ENCODE measurements at places on chromosomes 5 and 9. TPM values are rescaled to one million over a fixed set of nuclear protein-coding genes. Genes with fewer than 3 reads are reported as not detected.

DNA sequence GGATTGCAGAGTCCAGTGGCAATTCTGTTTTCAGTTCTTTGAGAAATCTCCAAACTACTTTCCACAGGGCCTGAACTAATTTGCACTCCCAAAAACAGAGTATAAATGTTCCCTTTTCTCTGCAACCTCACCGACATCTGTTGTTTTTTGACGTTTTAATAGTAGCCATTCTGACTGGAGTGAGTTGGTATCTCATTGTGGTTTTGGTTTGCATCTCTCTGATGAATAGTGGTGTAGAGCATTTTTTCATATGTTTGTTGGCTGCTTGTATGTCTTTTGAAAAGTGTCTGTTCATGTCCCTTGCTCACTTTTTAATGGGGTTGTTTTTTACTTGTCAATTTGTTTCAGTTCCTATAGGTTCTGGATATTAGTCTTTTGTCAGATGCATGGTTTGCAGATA is 72.6 kb downstream of the PALM2AKAP2 start:
- no peaks in the 10 kb centered on the region for H3K36me3 ChIP-seq
- H3K4me3 ChIP-seq = no peak overlapping the region
- no peak for DNase-seq
- H3K4me1 ChIP-seq = no peaks in the 10 kb centered on the region
- H3K27me3 ChIP-seq = no peaks in the 10 kb centered on the region

DNA sequence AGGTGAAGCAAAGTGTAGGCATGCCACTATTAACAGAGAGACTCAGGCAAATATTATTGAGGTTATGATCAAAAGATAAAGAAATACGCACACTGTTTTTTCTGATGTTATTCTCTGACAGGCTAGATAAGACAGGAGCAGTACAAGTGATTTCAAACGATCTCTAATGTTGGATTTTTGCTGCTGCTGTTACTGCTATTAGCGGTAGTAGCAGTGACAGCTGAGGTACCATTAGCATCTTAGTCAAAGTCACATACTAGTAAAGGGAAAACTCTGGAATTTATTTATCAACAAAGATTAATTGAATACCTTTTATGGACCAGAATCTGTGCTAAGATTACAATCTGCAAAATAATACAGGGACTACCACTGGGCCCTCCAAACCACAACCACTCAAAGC is 362.4 kb upstream of the CDH6 start:
- DNase-seq = no peak
- H3K27me3 ChIP-seq = no peaks in the 10 kb centered on the region
- no peak overlapping the region for H3K4me3 ChIP-seq

DNA sequence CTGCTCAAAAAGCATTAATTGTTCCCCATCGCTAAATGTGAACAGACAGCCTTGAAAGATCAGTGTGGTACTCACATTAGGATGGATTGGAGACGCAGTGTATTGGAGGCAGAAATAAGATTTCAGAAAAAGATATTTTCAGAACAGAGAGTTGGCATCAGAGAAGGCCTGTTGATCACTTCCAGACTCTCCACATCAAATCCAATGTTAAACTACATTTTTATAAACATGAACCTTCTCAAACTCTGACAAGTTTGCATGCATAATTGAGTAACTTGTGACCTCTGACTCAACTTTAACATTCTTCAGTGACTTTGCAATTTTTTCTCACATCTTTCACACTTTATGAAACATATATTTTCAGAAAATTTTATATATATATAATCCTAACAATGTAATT is 919.6 kb upstream of the SEMA6A start:
- H3K4me1 ChIP-seq = no peaks in the 10 kb centered on the region
- no peaks in the 10 kb centered on the region for H3K27me3 ChIP-seq
- DNase-seq = no peak
- no peak overlapping the region for H3K27ac ChIP-seq

- no peaks in the 10 kb centered on the region for H3K27me3 ChIP-seq
- H3K36me3 ChIP-seq = no peaks in the 10 kb centered on the region
- H3K27ac ChIP-seq = no peak overlapping the region
- no peak overlapping the region for H3K4me3 ChIP-seq
- H3K4me1 ChIP-seq = no peaks in the 10 kb centered on the region
Observed at GRCh38 chr9:3769646-3770045, 243.8 kb upstream of the RFX3 start.

DNA sequence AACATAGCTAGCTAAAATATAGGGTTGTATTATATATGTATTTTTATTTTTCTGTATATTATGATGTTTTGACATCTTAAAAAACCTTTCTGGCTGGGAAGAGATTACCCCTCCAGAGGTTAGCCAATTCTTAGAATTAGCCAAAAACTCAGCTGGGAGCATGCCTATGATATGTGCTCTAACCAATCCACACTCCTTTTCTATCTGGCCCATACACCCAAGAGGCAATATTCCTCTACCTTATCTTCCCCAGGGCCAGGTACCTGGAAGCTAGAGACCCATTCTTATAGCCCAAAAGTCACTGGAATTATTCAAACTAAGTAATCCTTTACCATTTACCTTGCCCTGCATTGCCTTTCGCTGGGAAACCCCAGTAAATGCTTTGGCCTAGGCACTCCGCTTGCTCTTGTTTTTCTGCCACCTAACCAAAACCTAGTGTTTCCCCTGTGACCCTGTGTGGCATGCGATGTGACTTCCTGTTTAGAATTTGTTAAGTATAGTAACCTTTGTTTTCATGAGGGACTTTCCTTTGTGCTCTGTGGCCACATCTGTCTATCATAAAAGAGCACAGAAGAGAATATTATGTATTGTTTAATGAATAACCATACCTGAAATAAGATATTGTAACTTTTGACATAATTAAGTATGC is 37.4 kb downstream of the CSNK1G3 start:
- no peaks in the 10 kb centered on the region for H3K27me3 ChIP-seq
- no peaks in the 10 kb centered on the region for H3K4me1 ChIP-seq
- no peak overlapping the region for H3K27ac ChIP-seq
- H3K4me3 ChIP-seq = no peak overlapping the region
- no peak for DNase-seq

DNA sequence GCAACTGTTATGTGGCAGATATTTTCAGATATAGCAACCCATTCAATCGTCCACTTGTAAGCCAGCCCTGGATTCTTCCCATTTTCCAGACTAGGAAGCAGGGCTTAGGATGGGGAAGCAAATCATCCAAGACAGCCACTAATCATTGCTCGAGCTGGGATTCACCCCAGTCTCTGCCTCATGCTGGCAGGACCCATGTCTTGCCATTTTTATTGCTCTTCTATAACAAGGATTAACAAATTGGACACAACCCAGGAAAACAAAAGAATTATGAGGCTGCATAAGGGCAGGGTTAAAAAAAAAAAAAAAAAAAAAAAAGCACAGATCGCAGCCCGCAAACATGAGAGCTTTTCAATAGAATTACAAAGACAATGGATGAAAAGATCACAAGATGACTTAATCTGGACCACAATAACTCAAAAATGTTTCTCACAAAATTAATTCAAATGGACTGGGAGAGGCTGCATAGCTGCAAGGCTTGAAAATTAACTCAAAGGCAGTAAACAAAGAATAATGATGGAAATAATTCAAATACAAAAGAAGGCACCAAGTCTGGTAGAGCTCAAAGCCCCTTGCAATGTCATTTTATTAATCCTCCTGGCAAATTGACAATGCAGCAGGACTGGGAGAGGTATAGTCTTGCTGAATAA is 40.7 kb downstream of the ASTN2 start:
- no peak overlapping the region for H3K27ac ChIP-seq
- no peak for DNase-seq
- no peaks in the 10 kb centered on the region for H3K4me1 ChIP-seq
- H3K27me3 ChIP-seq = no peaks in the 10 kb centered on the region

DNA sequence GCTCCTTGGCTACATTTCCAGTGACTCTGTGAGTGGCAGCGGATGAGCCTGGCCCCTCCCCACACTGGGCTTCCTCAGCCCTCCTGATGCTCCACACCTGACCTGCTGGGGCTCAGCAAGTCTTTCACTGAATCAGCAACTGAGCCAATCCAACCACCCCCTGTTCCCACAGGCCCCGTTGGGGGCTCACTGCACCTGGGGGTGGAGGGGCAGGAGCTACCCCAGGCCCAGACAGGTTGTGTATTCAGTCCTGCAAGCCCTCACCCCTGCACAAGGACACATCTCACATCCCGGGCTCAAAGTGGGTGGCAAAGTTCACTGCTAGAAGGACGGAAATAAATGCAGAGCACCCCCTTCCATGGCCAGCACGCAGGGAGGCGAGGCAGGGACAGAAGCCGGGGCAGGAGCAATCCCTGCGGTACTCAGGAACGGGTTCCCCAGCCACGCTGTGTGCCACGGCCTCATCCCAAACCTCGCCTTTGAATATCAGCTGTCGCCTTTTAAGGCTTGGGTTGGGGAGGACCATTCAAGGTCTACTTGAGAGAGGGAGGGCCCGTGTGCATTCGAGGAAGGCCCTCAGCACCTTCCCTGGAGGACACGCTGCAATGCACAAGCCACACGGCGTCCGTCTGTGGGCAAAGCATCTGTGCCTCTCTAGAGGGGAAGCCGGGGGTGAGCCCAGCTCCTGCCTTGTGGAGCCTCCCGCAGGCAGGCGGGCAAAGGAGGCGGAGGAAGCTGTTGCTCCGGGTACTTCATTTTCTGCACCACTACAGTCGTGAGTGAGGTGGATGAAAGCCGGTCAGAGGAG is 75.0 kb upstream of the SARDH start:
- H3K36me3 ChIP-seq = no peaks in the 10 kb centered on the region
- no peak for DNase-seq

DNA sequence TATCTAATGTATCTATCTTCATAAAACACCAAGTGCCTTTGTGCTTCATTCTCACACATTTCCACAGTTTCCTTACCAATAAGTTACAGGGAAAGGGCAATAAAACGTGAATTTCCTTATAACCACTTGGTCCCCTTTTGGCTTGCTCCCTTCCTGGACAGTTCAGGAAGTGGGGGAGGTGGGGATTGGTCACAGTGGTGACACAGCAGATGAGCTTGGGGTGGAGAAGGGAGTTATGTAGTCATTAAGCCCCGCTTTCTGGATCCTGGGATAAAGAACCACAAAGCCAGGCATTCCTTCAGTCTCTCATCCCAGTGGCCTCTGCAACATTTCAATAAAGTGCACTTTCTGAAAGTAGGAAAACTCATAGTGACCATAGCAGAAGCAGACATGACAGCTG is 47.1 kb upstream of the FYB1 start:
- no peaks in the 10 kb centered on the region for H3K27me3 ChIP-seq
- H3K4me1 ChIP-seq = no peaks in the 10 kb centered on the region
- no peak overlapping the region for H3K27ac ChIP-seq
- DNase-seq = no peak
- H3K36me3 ChIP-seq = no peaks in the 10 kb centered on the region

- H3K36me3 ChIP-seq = no peaks in the 10 kb centered on the region
- no peaks in the 10 kb centered on the region for H3K27me3 ChIP-seq
- peak overlapping the region; percentile 94 for H3K4me3 ChIP-seq
- no peaks in the 10 kb centered on the region for H3K4me1 ChIP-seq
- DNase-seq = no peak
Observed at GRCh38 chr5:172281346-172281745, 2.2 kb downstream of the UBTD2 start.

- peak overlapping the region; percentile 73 for H3K27ac ChIP-seq
- no peaks in the 10 kb centered on the region for H3K36me3 ChIP-seq
- DNase-seq = no peak
Observed at GRCh38 chr9:27367175-27367798, 70.3 kb upstream of the EQTN start.

GRCh38 chr9:133525677-133526076 is 918 bp upstream of the MYMK start:
- H3K4me1 ChIP-seq = no peaks in the 10 kb centered on the region
- H3K4me3 ChIP-seq = no peak overlapping the region
- H3K27ac ChIP-seq = no peak overlapping the region
- no peaks in the 10 kb centered on the region for H3K27me3 ChIP-seq
- no peaks in the 10 kb centered on the region for H3K36me3 ChIP-seq

DNA sequence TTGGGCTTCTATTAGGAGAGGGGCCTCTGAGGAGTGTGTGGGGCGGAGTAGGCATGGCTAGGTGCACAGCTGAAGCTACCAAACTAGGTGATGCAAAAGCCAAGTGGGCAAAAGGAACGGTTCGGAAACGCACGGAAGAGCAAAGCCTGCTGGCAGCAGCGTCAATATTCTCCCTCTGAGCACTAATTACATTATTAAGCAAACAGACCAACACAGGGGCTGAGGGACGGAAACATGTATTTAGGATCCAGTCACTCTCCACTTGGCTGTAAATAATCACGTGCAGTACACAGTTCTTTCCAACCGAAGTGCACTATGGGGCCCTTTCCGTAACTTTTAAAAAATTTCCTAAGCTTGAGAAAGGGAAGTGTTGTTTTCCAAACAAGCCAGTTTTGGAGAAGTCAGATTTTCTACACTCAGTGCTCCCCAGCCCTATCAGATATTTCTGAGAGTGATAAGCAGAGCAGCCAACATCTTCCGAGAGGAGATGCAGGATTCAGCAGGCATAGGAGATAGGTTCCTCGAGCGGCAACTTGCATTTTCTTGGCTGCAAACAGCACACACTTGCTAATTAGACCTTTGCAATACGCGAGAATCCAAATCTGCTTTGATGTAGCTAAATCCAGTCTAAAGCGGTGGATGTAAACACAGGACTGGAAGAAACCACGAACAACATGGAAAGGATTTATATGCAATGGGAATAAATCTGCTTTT is 217.2 kb upstream of the TBCA start:
- DNase-seq = no peak
- H3K27ac ChIP-seq = no peak overlapping the region
- no peaks in the 10 kb centered on the region for H3K36me3 ChIP-seq
- no peak overlapping the region for H3K4me3 ChIP-seq
- no peaks in the 10 kb centered on the region for H3K4me1 ChIP-seq

GRCh38 chr5:120367896-120368634 is 96.0 kb upstream of the PRR16 start:
- H3K4me3 ChIP-seq = no peak overlapping the region
- H3K27ac ChIP-seq = no peak overlapping the region
- no peaks in the 10 kb centered on the region for H3K4me1 ChIP-seq
- no peaks in the 10 kb centered on the region for H3K27me3 ChIP-seq
- no peak for DNase-seq

DNA sequence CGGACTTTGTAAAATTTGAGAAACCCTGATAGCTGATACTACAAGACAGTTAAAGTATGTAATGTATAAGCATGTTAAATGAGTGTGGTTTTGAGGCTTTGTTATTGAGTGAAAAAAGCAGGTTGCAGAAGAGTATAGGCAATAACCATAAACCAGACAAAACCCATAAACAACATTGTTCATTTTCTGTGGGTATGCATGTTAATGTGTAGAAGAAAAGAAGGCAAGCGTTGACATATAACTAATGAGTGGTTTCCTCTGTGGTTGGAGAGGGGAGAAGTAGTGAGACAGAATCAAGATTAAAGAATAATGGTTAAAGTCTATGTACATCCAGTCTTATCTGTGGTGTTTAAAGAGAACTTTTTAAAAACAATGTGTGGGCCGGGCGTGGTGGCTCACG is 26.2 kb downstream of the RAD23B start:
- H3K27me3 ChIP-seq = no peaks in the 10 kb centered on the region
- H3K27ac ChIP-seq = no peak overlapping the region
- H3K4me3 ChIP-seq = no peak overlapping the region
- no peaks in the 10 kb centered on the region for H3K4me1 ChIP-seq

GRCh38 chr5:9604416-9604815 is 25.7 kb downstream of the TAS2R1 start:
- H3K36me3 ChIP-seq = no peaks in the 10 kb centered on the region
- H3K4me1 ChIP-seq = no peaks in the 10 kb centered on the region
- no peak overlapping the region for H3K4me3 ChIP-seq
- no peaks in the 10 kb centered on the region for H3K27me3 ChIP-seq

The SQSTM1 gene
- 462 TPM for total RNA-seq

The SLC27A6 gene
- 4.3 TPM for total RNA-seq

The TSSK1B gene
- 0.33 TPM for total RNA-seq

The PCDHB16 gene
- total RNA-seq = 11.8 TPM

The IRX2 gene
- 26.2 TPM for total RNA-seq

The LHX2 gene
- not detected for total RNA-seq

The LRRC19 gene
- total RNA-seq = 0.66 TPM

Measured in breast epithelium (tissue), 4 donors.